Dermis microvascular lymphatic vessel endothelial cell (primary cell): ENCODE measurements at places on chromosomes 13 and 19.

GRCh38 chr13:51148223-51148951 lies 37.3 kb upstream of the C13orf42 start:
- DNase-seq: no peak

DNA sequence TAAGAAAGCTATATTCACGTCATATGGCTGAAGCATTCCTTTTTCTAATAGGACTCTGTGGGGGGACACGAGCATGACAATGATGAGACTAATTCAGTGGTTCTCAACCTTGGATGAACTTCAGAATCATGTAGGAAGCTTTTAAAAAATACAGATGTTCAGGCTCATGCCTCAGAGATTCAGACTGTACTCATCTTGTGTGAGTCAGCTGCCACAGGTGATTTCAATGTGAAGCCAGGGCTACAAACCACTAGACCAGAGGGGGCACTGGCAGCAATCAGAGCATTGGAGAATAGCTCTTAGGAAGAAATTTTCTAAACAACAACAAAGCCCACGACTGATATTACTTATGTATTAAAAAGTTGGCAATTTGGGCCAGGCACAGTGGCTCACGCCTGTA lies 91.7 kb downstream of the SERP2 start:
- DNase-seq: no peak

DNA sequence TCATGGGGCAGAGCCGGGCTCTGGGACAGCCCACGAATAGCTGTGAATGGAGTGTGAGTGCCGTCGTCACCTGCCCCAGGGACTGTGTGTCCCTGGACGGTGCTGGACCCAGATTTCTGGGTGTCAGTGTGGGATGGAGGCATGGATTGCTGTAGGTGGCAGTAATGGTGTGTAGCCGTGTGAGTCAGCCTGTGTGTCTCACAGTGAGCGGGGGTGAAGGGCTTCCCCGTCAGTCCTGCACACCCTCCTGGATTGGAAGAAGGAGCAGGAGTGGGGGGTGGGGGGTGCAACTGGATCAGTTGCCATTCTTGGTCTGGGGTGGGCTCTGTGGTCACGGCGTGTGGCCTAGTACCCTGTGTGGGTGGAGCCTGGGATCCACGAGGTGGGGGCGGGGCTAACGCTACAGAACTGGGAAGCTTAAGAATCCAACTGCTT lies 6.5 kb upstream of the LTBP4 start:
- DNase-seq: no peak

- DNase-seq: no peak
Observed at GRCh38 chr19:49315111-49315510, 9.9 kb downstream of the SLC6A16 start.

DNA sequence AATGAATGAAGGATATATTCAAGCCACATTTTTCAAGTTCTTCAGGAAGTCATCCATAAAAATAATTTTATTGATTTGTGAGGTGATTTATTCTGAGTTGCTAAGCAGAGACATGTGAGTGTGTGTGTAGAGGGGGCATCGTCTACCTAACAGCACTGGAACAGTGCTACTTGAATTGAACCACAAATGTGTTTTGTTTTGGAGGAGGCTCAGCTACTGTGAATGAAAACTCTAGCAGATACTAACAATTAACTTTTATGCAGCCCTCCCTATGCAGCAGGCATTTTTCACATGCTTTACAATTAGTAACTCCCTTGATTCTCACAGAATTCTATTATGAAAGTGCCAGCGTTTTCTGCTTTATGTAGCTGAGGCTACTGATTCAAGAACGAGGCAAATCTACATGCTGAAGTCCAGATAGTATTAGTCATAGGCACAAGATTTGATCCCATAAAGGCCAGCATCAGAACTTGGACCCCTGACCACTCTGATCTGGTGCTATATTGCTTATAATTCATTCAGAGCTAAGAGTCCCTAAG lies 103.7 kb downstream of the MYO16 start:
- no peak for DNase-seq

DNA sequence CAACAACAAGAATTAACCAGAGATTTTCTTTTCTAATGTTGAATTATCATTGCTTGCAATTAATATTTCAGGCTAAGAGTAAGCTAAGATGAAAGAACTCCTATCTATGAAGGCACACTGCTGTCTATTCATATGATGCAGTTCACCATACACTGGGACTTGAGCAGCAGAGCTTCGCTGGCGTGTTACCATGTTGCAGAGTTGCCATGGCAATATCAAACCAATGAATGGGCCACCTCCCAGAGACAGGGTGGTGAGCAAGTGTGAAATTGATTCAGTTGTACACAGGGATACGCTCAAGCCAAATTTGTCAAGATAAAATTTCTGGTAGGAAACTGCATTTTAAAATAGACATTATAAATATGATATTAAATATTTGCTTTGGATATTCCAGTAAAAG lies 69.3 kb upstream of the MYO16 start:
- no peak for DNase-seq

GRCh38 chr13:30792285-30793000 lies 57.1 kb downstream of the ALOX5AP start:
- peak; percentile 97 for DNase-seq
